ENCODE measurements at places on chromosomes 4 and X.

DNA sequence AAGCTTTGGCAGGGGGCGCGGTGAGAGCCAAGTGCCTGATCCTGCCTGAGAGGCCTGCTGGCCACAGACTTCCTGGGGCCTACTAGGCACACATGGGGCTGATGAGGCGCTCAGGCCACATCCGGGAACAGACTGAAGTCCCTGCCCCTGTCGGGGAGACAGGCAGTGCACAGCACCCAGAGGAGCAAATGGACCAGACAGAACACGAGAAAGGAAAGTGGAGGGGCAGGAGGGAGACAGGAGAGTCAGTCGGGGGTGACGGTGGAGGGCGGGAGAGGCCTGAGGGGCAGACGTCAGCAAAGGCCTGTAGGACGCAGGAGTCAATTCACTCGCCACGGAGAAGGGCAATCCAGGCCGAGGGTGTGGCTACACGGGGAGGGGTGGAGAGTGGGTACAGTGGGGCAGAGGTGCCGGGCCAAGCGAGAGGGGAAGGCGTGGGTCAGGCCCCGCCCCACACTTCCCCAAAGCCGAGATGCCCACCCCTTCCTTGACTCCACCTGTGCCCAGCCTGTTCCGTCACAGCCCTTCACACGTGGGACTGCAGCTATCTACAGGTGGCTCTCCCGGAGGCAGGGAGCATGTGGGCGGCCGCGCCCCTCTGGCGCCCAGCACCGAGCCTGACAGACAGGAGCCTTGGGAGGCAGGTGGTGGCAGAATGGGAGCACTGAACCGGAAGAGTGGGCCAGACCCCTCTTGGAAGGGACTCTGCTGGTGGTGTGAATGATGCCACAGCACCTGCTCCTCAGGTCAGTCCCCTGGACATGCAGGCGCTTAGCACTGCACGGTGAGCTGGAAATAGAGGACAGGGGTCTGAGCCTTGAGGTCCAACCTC lies 20.5 kb downstream of the NOP14 start:
- no peak for DNase-seq

- DNase-seq: no peak
These were observed 119.7 kb downstream of the GASK1B start for GRCh38 chr4:158053086-158053485.

GRCh38 chr4:151169223-151169622 lies 69.8 kb downstream of the RPS3A start:
- no peak for DNase-seq

DNA sequence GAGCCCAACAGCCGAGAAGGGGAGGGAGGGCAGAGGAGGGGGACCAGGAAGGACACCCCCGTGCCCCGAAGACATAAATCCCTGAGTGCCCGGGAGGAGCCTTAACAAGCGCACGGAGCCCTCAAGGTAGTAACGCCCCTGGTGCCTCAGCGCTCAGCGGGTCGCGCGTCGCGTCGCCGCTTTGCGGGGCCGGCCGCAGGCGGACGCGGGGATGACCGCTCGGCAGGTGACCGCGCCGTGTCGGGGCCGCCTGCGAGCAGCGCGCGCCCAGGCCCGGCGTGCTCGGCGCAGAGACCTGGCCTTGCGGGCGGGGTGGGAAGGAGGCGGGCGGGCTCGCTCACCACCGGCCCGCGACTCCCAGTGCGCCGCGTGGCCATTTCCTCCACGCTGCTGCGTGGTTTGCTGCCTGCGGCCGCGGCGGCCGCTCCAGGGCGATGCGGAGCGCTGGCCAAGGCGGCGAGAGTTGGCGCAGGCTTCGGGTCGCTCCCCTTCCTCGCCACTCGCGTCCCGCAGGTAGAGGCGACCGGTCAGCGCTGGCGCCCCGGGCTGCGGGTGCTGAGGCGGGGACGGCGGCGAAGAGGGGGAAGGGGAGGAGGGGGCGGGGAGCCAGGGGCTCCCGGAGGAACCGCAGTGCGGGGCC lies 632 bp downstream of the CCSER1 start:
- DNase-seq: no peak

DNA sequence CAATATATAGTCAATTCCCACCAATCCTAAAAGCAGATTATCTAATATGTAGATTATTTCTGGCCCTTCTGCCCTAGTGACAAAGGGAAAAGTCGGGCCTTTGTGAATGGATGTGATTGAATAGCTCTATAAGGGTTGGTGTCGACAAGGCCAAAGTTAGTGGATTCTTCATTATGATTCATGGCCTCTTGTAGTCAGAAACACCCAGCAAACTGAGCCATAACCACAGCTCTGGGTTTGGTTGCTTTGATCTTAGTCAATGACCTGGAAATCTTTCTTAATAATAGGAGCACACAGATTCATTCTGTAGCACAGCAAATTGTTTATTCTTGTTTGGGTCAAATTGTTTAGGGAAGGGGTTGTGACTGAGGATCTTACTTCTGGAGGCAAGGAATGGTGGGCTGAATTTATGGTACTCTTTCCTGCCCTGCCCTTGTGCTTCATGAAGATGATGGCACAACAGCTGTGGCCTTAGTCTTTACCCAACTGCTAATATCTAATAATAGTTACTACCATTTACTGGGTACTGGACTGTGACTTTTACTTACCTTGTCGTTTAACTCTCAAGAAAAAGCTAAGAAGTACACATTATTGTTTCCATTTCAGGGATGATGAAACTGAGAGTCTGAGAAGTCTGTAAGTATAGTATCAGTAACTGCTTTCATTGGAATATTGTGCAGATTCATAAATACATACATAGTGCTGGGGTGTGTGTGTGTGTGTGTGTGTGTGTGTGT lies 74.0 kb downstream of the AFF2 start:
- DNase-seq: no peak

- no peak for DNase-seq
These were observed 1456.1 kb upstream of the IGFBP7 start for GRCh38 chr4:58566260-58566659.

DNA sequence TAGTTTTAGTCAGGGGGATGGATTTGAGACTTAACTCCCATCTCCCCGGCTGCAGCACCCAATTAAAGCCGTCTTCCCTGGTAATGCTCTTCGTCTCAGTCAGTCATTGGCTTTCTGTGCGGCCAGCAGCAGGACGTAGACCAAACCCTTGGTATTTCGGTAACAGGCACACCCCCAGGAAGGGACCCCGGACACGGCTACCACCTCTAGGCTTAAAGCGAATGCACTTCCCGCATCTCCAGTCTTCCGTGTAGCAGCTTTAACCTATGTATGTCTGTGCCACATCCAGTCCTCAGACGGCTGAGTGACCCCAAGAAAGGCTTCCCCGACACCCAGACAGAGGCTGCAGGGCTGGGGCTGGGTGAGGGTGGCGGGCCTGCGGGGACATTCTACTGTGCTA lies 1.5 kb upstream of the CTAG2 start:
- no peak for DNase-seq

DNA sequence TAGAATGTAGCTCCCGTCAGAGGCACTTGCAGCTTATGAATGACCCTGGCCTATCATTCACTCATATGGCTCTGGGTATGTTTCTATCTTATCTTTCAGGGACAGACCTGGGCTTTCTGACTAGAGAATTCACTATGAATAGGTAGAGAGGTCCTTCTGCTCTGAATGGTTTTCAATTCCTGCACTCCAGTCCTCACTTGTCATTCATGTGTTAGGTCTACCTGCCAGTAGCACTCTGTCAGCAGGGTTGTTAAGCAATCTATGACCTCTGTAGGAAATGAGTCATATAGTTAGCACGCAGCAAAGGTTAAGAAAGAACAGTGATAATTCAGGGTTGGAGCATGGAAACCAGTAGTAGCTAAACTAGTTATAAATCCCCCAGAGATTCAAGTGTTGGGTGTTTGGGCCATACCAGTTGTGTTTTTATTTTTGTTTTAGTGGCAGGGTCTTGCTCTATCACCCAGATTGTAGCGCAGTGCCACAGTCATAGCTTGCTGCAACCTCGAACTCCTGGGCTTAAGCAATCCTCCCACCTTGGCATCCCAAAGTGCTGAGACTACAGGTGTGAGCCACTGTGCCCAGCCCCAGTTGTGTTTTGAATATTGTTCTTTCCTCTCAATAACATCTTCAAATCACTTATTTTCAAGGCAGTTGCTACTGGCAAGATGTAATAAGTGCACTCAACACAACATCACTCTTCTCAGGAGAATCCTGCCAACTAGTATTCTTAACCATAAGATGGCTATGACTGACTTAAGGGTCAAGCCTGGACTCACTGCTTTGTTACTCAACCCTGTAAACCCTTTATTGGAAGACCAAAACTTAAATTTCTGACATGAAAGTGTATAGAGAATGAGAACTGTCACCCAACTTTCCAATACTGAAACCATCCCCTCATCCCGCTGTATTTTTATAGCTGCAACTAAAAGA lies 25.1 kb downstream of the ARL13A start:
- no peak for DNase-seq

- peak; percentile 1 for DNase-seq
These were observed 165.6 kb upstream of the S100G start for GRCh38 chrX:16484338-16484737.

GRCh38 chrX:23664496-23664895 lies 2.8 kb upstream of the PRDX4 start:
- DNase-seq: no peak

DNA sequence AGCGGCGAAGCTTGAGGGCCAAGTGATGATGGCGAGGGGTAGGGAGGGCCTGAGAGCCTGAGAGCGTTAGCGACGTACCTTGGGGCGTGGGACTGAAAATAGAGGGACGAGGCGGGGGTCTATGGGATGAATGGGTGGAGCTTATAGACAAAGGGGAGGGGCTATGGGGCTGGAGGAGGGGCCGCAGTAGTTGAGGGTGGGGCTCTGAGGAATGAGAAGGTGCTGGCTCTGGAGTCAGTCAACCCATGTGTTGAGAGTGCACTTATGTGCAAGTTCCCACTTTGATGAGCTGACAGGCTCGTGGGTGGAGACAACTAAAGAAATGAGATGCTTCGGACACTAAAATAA lies 488 bp downstream of the TBC1D25 start:
- peak; percentile 35 for DNase-seq

DNA sequence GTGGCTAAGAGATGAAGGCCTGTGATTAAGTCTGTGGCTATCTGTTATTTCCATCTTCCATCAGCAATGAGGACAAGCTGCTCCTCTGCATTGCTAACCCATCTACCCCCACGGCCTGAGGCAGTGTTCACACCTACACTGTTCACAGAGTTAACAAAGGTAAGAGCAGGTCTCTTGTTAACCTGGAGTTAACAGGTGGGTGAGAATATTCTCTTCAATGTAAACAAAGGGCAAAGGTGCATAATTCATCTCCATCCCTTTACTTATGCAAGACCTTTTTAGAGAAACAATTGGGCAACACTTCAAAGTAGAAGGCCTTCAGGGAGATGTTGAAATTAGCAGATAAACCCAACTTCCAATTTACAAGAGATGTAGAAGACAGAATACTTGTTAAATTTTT lies 2.8 kb downstream of the SLC35A2 start:
- no peak for DNase-seq

GRCh38 chr4:173696011-173696410 lies 166.0 kb upstream of the HAND2 start:
- DNase-seq: no peak

DNA sequence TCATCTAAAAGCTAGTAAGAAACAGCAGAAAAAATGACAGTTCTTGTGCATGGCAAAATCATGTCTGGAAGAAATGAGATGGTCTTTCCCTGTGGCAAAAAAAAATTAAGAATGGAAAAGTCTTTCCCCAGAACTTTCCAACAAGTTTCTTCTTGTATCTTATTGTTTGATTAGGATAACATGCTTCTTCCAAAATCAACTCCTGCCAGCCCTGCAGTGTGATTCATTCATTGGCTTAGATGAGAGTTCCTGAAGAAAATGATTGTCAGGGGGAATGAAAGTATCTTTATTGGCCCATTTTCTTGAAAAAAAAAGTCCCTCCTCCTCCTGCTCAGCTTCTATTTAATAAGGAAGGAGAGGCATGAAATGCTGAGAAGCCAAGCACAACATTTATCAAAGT lies 407.7 kb downstream of the ARAP2 start:
- DNase-seq: no peak

GRCh38 chr4:3700223-3700622 lies 66.0 kb upstream of the ADRA2C start:
- no peak for DNase-seq

DNA sequence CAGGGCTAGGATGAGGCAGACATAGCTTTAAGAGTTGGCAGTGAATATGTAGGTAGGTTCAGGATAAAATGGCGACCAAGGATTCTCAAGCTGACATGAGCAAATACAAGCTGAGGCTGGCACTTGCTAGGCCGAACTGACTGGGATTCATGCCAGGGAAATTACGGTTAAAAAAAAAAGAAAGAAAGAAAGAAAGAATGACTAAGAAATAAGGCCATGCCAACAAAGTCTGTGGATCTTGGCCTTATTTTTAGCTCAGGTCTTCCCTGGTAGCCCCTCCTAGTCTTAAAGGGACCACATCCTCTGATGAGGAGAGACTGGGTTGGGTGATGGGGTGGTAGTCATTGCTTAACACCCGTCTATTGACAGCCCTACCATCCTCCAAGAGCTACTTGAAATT lies 64.4 kb upstream of the KLHL13 start:
- DNase-seq: no peak

GRCh38 chrX:73563738-73564068 lies 706 bp downstream of the CHIC1 start:
- no peak for DNase-seq

DNA sequence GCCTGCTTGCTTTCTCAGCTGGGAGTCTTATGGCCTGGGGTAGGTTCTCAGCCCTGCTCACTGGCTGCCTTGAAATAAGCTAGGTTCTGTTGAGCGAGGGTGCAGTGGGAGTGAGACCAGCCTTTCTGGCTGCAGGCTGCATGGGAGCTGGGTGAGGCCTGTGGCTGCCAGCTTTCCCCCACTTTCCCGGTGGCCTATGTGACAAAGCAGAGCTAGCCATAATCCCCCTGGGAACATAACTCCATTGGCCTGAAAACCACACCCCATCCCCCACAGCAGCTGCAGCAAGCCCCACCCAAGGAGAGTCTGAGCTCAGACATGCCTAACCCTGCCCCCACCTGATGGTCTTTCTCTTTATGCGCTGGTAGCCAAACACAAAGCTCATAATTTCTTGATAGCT lies 118.9 kb downstream of the KLHL4 start:
- DNase-seq: no peak

DNA sequence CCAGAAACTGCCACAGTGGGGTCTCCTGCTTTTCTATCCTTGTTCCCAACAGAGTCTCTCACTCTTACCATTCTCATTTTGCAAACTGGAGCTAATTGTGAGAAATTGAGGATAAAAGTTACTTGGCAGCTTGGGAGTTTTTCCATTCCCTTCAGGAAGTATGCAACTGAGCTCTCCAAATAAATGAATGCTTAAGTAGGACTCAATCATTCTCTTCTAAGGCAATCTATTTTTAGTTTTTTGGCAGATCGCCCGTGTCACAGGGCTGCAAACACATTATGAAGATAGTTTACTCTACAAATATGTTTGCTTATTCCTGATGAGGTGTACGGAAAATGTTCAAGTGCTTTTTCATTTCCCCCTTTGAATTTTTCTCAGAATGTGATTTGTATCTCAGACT lies 5.3 kb downstream of the ASB11 start:
- peak; percentile 8 for DNase-seq

GRCh38 chr4:74608151-74608949 lies 163.4 kb downstream of the AREG start:
- DNase-seq: no peak

GRCh38 chr4:107391630-107392028 lies 328.4 kb downstream of the PAPSS1 start:
- no peak for DNase-seq

GRCh38 chrX:144295921-144296320 lies 412.1 kb downstream of the UBE2NL start:
- DNase-seq: no peak

GRCh38 chrX:21996872-21997455 lies 35.2 kb upstream of the PHEX start:
- DNase-seq: no peak

GRCh38 chr4:179836179-179837075 lies 2394.2 kb upstream of the AGA start:
- no peak for DNase-seq
